HCT116 (cell line): ENCODE measurements at places on chromosomes 11 and 22. TPM values are rescaled to one million over a fixed set of nuclear protein-coding genes. Genes with fewer than 3 reads are reported as not detected.

Gene TRIM51
- total RNA-seq, result not detected

- no peak for DNase-seq
- H3K36me3 ChIP-seq, result no peaks in the 10 kb centered on the region
- H3K4me1 ChIP-seq, result no peaks in the 10 kb centered on the region
- H3K27me3 ChIP-seq, result no peaks in the 10 kb centered on the region
- no peak overlapping the region for H3K4me3 ChIP-seq
Measured at GRCh38 chr11:133386852-133387251, 145.4 kb downstream of the OPCML start.

- no peaks in the 10 kb centered on the region for H3K27me3 ChIP-seq
- H3K36me3 ChIP-seq, result no peaks in the 10 kb centered on the region
- no peak overlapping the region for H3K27ac ChIP-seq
- DNase-seq, result no peak
- peaks cover 6% of the 10 kb centered on the region for H3K4me1 ChIP-seq
- no peak overlapping the region for H3K4me3 ChIP-seq
Measured at GRCh38 chr22:20283674-20284066, 15.6 kb upstream of the RTN4R start.

- peaks cover 21% of the 10 kb centered on the region for H3K36me3 ChIP-seq
- no peaks in the 10 kb centered on the region for H3K27me3 ChIP-seq
Measured at GRCh38 chr22:21807544-21808529, 59.6 kb downstream of the MAPK1 start.

Gene ISX
- total RNA-seq, result not detected

DNA sequence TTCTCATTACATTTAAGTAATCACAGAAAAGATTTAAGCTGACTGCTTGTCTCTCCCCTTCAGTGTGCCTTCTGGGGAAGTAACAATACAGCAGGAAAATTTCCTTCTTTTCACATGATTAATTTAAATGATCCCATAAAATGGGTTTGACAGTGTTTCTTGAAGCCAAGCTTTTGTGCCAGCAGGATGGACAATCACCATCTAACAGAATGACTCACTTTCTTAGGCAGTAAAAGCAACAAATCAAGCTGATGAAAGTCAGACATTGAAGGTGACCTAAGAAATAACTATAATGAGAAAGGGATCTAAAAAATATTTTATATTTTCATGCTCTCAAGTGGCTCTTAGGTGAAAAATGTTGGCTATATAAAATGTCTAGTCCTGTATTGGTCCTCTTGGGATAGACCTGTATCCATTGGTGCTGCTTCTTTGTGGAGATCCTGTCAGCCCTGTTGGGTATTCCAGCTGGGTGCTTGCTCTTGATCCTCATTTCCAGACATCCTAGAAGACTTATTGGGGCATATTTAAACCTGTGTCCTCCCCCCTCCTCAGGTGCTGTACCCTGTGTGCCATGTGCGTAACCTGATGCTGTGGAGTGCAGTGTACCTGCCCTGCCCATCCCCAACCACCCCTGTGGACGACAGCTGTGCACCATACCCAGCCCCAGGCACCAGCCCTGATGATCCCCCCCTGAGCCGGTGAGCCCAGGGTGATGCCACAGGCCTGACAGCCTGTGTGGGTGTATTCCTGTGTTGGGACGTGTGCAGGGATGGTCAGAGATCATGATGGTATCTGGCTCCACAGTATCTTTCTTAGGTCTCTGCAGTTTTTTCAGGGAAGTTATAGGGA is 62.7 kb upstream of the HORMAD2 start:
- no peak overlapping the region for H3K4me3 ChIP-seq
- H3K36me3 ChIP-seq, result peaks cover 10% of the 10 kb centered on the region; the same call in 1 of the 2 replicates
- no peaks in the 10 kb centered on the region for H3K27me3 ChIP-seq
- no peak overlapping the region for H3K27ac ChIP-seq
- no peaks in the 10 kb centered on the region for H3K4me1 ChIP-seq

DNA sequence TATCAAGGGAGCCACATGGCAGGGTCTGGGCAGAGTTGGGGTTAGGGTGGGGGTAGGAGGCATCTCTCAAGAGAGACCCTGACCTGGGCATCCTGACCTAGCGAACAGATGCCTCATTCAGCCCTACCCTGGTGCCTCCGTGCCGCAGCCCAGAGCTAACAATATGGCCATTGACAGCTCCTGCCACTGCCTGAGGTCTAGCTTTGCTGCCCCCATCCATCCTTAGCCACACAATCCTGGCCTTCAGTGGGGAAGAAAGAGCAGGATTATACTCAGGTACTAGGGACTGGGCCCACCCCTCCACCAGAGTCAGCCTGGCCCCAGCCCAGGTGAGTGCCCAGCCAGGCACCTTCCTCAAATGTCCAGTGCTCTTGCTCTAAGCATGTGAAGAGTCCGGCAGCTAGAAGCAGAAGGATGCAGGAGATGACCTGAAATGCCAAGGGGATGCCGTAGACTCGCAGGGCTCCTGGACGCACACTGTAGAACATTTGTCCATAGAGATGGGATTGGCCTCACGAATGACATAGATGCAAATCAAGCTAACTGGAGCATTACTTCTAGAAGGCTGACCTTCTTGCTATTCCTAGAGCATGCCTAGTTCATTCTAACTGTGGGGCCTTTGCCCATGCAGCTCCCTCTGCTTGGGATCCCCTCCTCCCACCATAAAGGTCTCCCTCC is 13.3 kb upstream of the SERPINH1 start:
- H3K27me3 ChIP-seq, result no peaks in the 10 kb centered on the region
- no peaks in the 10 kb centered on the region for H3K36me3 ChIP-seq
- DNase-seq, result no peak
- H3K4me3 ChIP-seq, result no peak overlapping the region

Gene SHANK3
- 16.0 TPM for total RNA-seq

GRCh38 chr22:35555483-35555890 is 14.9 kb downstream of the RASD2 start:
- no peak overlapping the region for H3K4me3 ChIP-seq
- no peaks in the 10 kb centered on the region for H3K27me3 ChIP-seq
- H3K36me3 ChIP-seq, result no peaks in the 10 kb centered on the region

Gene TMEM191C
- 3.1 TPM for total RNA-seq

Gene BATF2
- total RNA-seq, result 2.1 TPM

- H3K27ac ChIP-seq, result no peak overlapping the region
- H3K27me3 ChIP-seq, result no peaks in the 10 kb centered on the region
- DNase-seq, result no peak
- H3K4me1 ChIP-seq, result no peaks in the 10 kb centered on the region; the same call in 1 of the 2 replicates
- no peak overlapping the region for H3K4me3 ChIP-seq
Measured at GRCh38 chr11:12103411-12104225, 6.8 kb upstream of the MICAL2 start.

Gene KCNJ5
- 0.17 TPM for total RNA-seq

DNA sequence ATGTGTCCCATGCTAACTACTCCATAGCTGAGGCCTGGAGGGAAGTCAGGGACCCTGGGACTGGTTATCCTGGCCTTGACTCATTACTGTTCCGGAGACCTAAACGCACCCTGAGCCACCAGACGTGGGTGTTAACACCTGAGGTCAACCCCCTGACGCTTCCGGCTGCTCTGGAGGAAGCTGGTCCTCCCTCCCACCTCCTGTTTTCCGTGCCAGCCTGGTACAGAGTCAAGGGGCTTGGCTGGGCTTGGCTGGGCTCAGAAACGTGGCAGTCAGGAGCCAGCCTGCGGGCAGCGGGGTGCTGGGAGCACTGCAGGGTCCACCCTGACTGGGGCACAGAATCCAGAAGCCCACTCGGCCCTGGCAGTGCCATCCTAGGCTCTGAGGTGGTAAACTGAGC is 2.6 kb downstream of the TMPRSS4 start:
- no peak for DNase-seq
- H3K4me3 ChIP-seq, result no peak overlapping the region
- no peaks in the 10 kb centered on the region for H3K27me3 ChIP-seq
- no peak overlapping the region for H3K27ac ChIP-seq
- no peaks in the 10 kb centered on the region for H3K36me3 ChIP-seq

DNA sequence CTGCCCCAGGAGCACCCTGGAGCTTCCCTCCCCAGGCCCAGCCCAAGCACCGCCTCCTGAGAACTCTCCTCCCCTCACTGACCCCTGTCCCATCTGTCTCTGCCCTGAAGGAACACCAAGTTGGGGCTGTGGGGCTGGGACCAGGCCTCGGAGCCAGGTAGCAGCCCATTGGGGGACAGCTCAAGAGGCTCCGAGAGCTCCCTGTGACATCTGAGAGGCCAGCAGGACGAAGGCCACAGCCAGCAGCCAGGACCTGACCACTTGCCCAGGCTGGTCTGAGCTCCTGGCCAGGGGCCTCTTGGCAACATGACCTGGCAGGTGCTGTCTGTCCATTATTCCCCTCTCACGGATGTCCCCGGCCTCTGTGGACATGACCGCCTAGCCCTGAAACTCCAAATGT is 33.7 kb downstream of the IGF2 start:
- no peaks in the 10 kb centered on the region for H3K36me3 ChIP-seq
- no peak overlapping the region for H3K4me3 ChIP-seq
- H3K4me1 ChIP-seq, result no peaks in the 10 kb centered on the region
- no peak for DNase-seq
- 0 out of 2 replicates have a peak, but pooled peaks cover 2% of the 10 kb centered on the region for H3K27me3 ChIP-seq

- H3K4me1 ChIP-seq, result no peaks in the 10 kb centered on the region
- peaks cover 74% of the 10 kb centered on the region for H3K36me3 ChIP-seq
- H3K4me3 ChIP-seq, result no peak overlapping the region
- no peak overlapping the region for H3K27ac ChIP-seq
- no peaks in the 10 kb centered on the region for H3K27me3 ChIP-seq
Measured at GRCh38 chr11:34145073-34145472, 39.6 kb downstream of the NAT10 start.

Gene MDK
- 286 TPM for total RNA-seq

DNA sequence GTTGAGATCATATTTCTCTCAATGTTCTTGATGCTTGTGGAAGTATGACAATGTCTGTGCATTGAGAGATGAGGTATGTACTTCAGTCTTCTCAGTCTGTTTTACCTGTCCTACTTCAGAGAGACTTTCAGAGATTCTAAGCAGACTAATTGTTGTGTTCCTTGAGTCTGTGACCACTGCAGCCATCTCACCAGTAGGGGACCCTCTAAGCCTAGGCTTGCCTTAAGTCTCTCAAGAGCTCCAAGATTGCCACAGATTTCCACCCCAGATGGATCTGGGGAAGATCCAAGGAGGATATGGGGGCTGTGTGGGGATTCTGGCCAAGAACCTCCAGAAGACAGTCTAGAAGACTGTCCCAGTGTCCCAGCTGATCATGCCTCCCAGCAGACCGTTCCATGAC is 179.9 kb upstream of the PLET1 start:
- no peaks in the 10 kb centered on the region for H3K4me1 ChIP-seq
- no peak overlapping the region for H3K4me3 ChIP-seq
- peaks cover 19% of the 10 kb centered on the region for H3K27me3 ChIP-seq
- no peaks in the 10 kb centered on the region for H3K36me3 ChIP-seq

- DNase-seq, result no peak
- no peaks in the 10 kb centered on the region for H3K36me3 ChIP-seq
- H3K4me1 ChIP-seq, result no peaks in the 10 kb centered on the region
- H3K27ac ChIP-seq, result no peak overlapping the region
- no peak overlapping the region for H3K4me3 ChIP-seq
Measured at GRCh38 chr22:27588268-27588667, 213.3 kb downstream of the MN1 start.

Gene DHCR7
- 115 TPM for total RNA-seq

DNA sequence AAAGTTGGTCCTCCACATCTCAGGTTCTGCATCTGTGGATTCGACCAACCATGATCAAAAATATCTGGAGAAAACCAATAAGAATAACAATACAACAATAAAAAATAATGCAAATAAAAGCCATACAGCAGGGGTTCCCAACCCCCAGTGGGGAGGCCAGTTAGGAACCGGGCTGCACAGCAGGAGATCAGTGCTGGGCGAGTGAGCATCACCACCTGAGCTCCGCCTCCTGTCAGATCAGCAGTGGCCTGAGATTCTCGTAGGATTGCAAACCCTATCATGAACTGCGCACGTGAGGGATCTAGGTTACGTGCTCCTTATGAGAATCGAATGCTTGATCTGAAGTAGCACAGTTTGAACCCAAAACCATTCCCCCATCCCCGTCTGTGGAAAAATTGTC is 25.4 kb upstream of the MYO18B start:
- H3K4me1 ChIP-seq, result no peaks in the 10 kb centered on the region
- no peak overlapping the region for H3K4me3 ChIP-seq
- H3K27ac ChIP-seq, result no peak overlapping the region

DNA sequence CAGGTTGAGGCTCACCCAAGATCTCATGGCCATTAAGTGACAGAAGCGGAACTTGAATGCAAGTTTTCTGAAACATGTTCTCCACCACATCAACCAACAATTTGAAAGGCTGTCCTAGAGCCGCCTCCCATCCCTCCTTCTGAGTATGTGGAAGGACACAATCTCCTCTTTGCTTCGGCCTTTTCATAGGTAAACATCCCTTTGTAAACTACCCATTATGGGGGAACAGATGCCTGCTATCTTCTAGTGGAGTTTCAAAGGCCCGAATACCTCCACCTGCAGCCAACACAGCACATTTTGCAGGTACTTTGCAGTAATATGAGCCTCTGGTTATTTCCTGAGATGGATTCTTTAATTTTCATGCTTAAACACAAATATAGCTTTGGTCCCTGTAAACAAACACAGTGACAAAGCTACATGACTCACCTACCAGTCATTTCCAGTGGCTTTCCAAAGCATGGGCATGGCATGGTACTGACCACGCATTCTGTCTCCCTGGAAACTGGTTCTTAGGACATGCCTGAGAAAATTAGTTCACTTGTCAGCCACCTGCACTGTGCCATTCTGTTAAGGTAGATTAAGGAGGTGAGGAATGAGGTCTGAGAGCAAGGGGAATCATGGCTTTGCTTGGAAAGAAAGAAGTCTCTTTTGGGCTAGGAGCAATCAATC is 60.2 kb downstream of the EHF start:
- no peak overlapping the region for H3K4me3 ChIP-seq
- no peaks in the 10 kb centered on the region for H3K36me3 ChIP-seq
- peak overlapping the region; percentile 27; the same call in 1 of the 2 replicates for H3K27ac ChIP-seq
- peaks cover 42% of the 10 kb centered on the region for H3K4me1 ChIP-seq
- DNase-seq, result peak; percentile 86

GRCh38 chr22:48173773-48174160 is 1411.3 kb downstream of the TBC1D22A start:
- H3K36me3 ChIP-seq, result no peaks in the 10 kb centered on the region
- no peak overlapping the region for H3K27ac ChIP-seq
- H3K27me3 ChIP-seq, result peaks cover 4% of the 10 kb centered on the region; the same call in 1 of the 2 replicates
- no peak for DNase-seq
- H3K4me3 ChIP-seq, result no peak overlapping the region
- H3K4me1 ChIP-seq, result no peaks in the 10 kb centered on the region

- H3K27ac ChIP-seq, result no peak overlapping the region
- 0 out of 2 replicates have a peak, but pooled peaks cover 6% of the 10 kb centered on the region for H3K27me3 ChIP-seq
- no peak for DNase-seq
- no peaks in the 10 kb centered on the region for H3K36me3 ChIP-seq
- no peaks in the 10 kb centered on the region for H3K4me1 ChIP-seq
- H3K4me3 ChIP-seq, result no peak overlapping the region
Measured at GRCh38 chr22:20624161-20624616, 116.8 kb downstream of the MED15 start.
